ENCODE measurements at places on chromosomes 11 and 22. TPM values are rescaled to one million over a fixed set of nuclear protein-coding genes. Genes with fewer than 3 reads are reported as not detected.
A peak's percentile ranks its signal among the peaks of the same experiment; 100 is the strongest.

ACRV1 gene
- total RNA-seq: not detected

CRACR2B gene
- total RNA-seq: 14.7 TPM

OR5B12 gene
- not detected for total RNA-seq

ACCSL gene
- not detected for total RNA-seq

CLCF1 gene
- total RNA-seq: 3.2 TPM

MS4A6E gene
- total RNA-seq: not detected

GRK2 gene
- 41.1 TPM for total RNA-seq

IL17REL gene
- total RNA-seq: not detected

C11orf87 gene
- total RNA-seq: under 0.01 TPM

SOX6 gene
- 7.9 TPM for total RNA-seq

TMEM191C gene
- total RNA-seq: 1.0 TPM

OR5A1 gene
- not detected for total RNA-seq

LRRC74B gene
- total RNA-seq: not detected

ANAPC15 gene
- total RNA-seq: 12.1 TPM

RPS19BP1 gene
- 112 TPM for total RNA-seq

PNPLA5 gene
- not detected for total RNA-seq

DNA sequence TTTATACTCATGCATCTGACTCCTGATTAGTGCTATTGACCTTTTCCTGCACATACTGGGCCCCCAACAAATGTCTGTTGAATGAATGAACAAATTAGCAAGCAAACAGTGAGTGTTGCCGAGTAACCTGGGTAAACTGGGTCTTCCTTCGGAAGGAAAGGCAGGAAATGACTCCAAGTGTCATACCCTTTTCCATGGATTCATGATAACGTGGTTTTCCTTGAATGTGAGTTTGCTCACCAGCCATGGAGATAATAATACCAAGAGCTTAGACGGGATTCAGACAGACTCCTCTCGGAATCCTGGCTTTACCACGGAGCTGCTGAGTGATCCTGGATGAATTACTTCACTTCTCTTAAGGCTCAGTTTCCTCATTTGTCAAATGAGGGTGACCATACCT, 16.7 kb downstream of the TECTA start:
- no peak for DNase-seq

- peak; percentile 28 for DNase-seq
Observed at GRCh38 chr11:69200331-69201065, 44.8 kb downstream of the SMIM38 start.

DNA sequence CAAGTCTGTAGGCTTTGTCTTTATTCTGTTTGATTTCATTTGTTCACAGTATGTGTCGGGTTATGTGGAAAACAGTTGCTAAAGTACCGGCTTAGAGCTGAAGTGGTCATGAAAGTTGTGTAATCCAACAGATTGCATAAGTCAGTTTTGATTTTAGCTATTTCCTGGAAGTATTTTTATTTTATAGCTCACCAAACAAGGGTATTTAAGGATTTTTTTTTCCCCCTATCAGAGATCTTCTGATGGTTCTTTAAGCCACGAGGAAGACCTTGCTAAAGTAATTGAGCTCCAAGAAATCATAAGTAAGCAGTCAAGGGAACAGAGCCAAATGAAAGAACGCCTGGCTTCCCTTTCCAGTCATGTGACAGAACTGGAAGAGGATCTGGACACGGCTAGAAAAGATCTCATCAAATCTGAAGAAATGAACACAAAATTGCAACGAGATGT, 55.9 kb downstream of the PPFIA1 start:
- no peak for DNase-seq

DNA sequence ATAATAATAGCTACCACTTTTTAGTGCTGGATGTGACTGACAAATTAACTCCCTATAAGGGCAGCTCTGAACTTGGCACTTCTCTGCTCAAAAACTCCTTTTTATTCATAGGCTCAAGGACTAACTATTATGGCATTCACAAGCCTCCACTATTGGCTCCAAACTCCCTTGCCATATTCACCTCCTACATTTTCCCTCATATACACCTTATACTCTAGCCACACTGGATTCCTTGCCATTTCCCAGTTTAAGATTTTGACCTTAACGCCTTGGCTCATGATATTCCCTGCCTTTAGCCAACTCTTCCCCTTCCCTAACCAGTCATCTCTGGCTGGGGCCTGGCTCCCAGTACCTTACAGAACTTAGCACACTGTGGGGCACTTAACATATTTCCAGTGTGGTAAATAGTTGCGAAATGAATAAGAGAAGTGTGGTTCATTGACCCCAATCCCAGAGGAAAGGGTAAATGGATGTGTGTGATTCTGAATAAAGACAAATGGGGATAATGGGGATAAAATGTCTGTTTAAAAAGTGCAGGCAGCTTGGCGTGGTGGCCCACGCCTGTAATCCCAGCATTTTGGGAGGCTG, 40.0 kb upstream of the SORL1 start:
- DNase-seq: no peak

DNA sequence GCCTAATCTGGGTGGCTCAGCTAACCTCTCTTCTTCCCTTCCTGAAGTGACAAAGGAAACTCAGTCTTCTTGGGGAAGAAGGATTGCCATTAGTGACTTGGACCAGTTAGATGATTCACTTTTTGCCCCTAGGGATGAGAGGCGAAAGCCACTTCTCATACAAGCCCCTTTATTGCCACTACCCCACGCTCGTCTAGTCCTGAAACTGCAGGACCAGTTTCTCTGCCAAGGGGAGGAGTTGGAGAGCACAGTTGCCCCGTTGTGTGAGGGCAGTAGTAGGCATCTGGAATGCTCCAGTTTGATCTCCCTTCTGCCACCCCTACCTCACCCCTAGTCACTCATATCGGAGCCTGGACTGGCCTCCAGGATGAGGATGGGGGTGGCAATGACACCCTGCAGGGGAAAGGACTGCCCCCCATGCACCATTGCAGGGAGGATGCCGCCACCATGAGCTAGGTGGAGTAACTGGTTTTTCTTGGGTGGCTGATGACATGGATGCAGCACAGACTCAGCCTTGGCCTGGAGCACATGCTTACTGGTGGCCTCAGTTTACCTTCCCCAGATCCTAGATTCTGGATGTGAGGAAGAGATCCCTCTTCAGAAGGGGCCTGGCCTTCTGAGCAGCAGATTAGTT, 14.2 kb upstream of the UVRAG start:
- DNase-seq: peak; percentile 59

DNA sequence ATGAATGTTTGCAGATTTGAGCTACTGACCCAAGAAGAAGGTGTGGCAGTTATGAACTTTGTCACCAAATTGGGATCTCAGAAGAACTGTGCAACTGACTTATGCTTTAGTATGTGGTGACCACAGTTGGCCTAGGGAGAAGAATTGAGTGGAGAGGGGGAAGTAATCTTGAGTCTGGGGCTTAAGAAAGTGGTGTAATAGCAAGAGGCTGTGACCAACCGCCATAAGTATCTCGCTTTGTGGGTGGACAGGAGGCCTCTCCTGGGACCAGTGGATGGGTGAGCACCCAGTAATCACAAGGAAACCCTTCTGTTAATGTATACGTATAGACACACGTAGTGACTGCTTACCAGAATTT, 12.7 kb upstream of the IL10RA start:
- DNase-seq: no peak

GRCh38 chr11:20880094-20880493, 210.7 kb downstream of the NELL1 start:
- no peak for DNase-seq

DNA sequence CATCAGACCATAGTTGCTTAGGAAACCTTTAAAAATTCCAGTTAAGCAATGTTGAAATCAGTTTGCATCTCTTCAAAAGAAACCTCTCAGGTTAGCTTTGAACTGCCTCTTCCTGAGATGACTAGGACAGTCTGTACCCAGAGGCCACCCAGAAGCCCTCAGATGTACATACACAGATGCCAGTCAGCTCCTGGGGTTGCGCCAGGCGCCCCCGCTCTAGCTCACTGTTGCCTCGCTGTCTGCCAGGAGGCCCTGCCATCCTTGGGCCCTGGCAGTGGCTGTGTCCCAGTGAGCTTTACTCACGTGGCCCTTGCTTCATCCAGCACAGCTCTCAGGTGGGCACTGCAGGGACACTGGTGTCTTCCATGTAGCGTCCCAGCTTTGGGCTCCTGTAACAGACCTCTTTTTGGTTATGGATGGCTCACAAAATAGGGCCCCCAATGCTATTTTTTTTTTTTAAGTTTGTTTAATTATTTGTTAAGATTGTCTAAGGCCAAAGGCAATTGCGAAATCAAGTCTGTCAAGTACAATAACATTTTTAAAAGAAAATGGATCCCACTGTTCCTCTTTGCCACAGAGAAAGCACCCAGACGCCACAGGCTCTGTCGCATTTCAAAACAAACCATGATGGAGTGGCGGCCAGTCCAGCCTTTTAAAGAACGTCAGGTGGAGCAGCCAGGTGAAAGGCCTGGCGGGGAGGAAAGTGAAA, 73.4 kb downstream of the NCAPD3 start:
- peak; percentile 94 for DNase-seq

DNA sequence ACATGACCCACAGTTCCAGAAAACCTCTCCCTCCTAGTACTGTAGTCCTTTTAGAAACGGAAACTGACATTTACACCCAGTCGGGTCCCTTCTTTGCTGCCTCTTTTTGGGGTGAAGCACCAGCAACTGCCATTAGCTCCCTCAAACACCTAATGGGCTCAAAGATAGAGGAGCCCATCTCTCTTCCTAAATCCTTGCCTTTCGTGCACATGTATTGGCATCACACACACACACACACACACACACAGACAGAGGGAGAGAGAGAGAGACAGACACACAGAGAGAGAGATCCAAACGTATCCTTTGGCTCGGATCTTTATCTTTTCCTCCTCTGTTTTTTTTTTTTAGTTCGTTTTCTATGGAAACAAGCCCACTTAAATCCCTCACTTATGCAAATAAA, 716 bp downstream of the GRM5 start:
- no peak for DNase-seq

GRCh38 chr11:121590772-121591404, 138.1 kb upstream of the SORL1-AS1 start:
- DNase-seq: no peak

DNA sequence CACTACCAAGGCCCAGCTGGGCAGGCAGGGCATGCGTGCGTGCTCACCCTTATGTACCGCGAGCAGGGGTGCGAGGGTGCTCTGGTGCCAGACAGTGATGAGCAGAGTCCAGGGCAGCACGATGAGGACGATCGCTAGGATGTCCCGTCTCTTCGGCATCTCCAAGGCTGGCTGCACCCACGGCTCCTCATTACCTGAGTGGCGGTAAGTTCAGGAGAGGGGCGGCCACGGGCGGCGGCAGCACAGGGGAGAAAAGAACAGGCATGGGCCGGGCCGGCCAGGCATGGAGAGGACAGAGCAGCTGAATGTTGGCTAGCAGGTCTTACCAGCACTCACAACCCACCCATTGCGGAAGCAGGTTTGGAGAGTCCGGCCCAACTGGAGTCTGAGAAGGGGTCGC, 24.5 kb downstream of the B3GAT1 start:
- DNase-seq: no peak

- no peak for DNase-seq
Observed at GRCh38 chr22:42863349-42863961, 6.4 kb upstream of the ARFGAP3 start.

DNA sequence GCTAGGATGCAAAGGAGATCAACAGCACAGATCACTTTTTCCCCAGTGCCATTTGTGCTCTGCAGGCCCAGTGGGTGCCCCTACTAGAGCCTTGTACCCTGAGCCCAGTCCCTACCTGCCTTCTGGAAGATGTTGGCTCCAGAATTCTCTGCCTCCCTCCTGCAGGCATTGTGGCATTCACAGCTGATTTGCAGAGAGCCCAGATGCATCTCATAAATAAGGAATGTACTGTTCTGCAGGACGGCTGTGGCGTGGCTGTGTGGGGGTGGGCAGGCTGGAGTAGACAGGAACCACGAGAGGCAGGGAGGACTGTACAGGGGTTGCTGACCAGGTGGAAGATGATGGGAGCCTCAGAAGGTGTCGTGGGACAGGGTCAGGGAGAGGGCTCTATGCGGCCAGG, 11.2 kb upstream of the MIAT start:
- DNase-seq: no peak

DNA sequence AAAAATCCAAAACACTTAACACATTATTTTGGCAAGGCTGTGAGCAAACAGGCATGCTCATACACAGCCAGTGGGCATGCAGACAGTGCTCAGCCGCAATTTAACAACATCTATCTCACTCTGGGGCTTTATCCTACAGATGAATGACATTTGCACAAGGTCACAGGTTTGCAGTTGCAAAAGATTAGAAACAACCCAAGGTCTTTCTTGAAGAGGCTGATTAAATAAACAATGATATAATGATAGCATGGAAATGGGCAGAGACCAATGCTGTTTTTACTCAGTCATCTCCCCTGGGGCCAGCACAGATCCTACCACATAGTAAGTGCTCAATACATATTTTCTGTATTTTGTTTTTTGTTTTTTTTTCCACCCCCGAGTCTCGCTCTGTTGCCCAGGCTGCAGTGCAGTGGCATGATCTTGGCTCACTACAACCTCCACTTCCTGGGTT, 9.4 kb downstream of the A4GALT start:
- no peak for DNase-seq

DNA sequence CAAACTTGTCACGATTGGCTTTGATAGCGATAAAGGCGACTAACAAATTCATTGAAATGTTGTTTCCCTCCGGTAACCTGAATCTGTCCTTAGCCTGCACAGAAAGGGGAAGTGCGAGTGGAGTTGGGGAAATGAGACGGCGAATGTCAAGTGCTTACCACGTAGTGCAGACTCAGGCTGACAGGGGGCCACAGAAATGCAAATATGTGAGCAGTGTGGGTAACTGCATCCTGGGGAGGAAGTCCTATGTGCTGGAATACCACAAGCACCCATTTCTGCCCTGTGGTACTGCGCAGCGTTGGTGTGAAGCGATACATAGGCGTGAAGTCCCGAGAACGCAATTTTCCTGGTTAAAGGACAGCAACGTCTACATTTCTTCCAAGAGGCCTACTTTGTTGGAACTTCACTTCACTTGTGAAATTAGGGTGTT, 869 bp upstream of the EIF4ENIF1 start:
- DNase-seq: no peak

GRCh38 chr22:34105461-34106062, 185.3 kb upstream of the LARGE1 start:
- no peak for DNase-seq

DNA sequence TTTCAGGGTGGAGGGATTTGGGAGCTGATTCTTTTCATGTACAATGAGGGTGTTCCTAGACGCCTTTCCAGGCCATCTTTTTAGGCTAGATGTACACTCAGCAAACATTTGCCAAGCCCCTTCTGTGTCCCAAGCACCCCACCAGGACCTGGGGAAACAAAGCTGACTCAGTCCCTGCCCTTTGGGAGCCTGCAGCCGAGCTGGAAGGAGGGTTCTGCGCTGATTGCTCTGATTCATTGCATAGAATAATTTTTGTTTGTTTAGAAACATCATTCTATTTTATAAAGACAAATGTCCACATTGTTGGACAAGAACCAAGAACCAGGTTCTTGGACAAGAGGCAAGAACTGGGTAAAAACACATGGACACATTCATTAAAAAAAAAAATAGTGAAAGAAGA, 16.7 kb downstream of the TP53AIP1 start:
- no peak for DNase-seq

GRCh38 chr11:35750981-35751663, 88.5 kb downstream of the TRIM44 start:
- no peak for DNase-seq

Measured in breast epithelium (tissue), 4 donors.